ENCODE measurements at places on chromosomes 6 and 20.

DNA sequence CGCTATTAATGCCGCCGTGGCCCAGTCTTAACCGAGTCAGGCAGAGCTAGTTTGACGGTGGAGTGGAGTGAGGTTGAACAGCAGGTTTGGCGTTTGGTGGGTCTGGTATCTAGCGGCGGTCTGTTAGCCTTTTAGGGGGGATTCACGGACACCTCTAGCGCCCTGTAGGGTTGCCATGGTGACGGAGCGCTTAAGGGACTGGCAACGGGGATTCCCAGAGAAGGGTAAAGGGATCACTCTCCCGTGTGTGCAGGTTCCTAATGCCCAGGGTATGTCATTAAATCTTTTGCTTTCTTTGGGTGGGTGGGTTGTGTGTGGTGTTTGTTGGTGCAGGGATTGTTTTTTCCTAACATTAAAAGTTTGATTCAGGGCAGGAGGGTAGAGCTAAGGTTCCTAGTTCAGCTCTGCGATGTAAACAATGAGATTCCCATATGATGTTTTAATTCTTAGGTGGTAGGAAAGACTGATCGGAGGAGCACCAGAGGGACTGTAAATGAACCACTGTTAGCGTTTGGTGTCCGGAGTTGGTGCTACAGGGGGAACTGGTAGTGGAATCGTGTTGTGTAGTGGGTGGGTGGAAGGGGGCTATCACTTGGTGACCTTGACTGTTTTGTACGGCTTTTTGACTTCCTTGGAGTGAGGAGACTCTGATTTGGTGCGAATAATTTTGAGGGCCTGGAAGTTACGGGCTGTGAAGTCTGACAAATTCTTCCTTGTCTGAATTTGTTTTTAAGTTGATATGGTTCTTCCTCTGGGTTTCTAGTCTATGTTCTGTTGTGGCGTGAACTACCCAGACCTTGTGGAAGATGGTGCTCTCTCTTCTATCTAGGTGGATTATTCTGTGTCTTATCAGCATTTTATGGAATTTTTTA, 5.0 kb downstream of the BRD2 start:
- peak; percentile 57 for DNase-seq

GRCh38 chr20:3646067-3646440, 17.1 kb downstream of the GFRA4 start:
- peak; percentile 53 for DNase-seq

- DNase-seq, result peak; percentile 71
These were observed 15.4 kb downstream of the FOXC1 start for GRCh38 chr6:1624851-1625781.

- DNase-seq, result peak; percentile 12
These were observed 29.5 kb downstream of the ROS1 start for GRCh38 chr6:117396228-117396627.

DNA sequence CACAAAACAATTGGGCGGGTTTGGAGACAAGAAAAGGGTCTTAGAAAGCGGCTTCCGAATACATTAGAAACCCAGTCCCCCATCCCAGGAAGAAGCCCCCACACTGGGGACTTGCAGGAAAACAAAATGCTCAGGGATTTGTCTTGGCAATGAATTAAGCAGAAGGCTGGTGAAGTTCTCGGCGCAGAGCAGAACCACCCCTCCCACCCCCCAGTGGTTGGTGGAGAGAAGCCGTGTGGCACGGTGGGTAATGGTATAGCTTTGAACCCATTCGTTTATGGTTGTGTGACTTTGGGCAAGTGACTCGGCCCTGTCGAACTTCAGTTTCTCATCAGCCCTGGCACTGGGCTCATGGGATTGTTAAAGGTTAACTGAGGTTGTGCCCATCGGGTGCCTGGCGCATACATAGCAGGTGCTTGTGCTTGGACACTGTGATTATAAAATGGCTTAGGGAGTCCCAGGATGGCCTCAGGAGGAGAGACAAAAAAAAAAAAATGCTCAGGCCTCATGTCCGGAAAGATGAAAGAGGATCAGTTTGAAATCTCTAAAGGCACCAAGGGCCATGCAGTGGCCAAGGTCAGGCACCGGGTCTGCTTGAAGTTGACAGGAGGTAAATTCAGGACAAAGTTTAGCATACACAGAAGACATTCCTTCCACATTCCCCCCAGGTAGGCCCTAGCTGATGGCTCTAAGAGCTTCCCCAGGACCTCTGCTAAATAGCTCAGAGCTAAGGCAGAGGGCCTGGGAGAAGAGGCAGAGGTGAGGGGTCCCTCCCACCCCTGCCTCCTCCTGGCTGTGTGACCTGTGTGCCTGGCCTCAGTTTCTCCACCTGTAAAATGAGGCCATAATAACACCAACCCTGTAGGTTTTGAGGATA, 120.1 kb upstream of the PTPN1 start:
- no peak for DNase-seq

DNA sequence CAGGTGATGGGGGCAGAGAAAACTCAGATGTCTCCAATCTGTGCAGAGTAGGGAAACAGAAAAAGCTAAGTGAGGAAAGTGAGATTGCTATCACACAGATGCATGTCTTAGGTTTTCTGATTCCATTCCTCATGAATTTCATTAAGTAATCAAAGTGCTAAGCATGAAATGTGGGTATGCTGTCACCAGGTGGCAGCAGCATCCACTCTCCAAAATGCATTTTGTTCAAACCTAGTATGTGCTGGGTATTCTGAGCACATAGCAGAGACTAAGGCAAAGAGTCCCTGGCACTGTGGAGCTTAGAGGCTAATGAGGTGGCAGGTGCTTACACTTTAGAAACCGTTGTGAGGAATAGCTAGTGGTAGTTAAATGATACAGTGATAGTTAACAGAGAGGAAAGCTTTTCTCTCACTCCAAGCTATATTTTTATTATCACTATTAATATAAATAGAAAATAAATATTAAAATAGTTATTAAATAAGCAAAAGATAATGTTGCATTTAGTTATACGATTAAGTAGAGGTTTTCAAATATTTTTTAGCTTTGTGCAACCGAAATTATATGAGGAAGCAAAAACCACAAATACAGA, 179.5 kb downstream of the CDH26 start:
- peak; percentile 6 for DNase-seq

- no peak for DNase-seq
These were observed 176.2 kb upstream of the PROKR2 start for GRCh38 chr20:5492937-5493336.

DNA sequence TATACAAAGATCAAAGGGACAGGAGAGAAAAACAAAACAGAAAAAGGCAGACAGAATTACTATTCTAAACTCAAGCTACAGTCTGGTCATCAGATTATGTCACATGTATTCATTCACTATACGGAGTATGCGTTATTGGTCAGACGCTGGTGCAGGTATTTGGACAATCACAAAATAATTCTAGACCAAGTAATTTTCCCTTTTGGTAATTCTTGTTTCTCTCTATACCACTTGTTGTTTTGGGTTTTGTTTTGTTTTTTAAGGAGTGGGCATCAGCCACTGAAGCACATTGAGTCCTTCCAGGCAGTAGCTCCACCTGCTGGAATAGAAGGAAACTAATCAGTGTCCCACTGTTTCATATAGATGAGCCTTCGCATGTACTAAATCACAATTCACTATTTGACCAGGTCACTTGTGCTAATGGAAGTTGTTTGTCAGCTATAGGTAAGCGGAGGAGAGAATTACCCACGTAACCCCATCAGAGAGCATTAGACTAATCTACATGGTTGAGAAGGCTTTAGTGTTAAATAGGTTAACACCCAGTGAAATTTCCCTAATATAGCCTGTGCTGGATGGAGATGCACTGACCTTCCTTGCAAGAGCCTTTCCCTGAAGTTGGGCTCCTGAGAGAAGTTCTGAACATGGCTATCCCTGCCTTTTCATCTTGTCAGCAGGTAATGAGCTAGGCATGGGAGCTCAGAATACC, 77.9 kb downstream of the TNFAIP3 start:
- DNase-seq, result peak; percentile 75

GRCh38 chr20:2299301-2299700, 3.5 kb downstream of the TGM3 start:
- no peak for DNase-seq

DNA sequence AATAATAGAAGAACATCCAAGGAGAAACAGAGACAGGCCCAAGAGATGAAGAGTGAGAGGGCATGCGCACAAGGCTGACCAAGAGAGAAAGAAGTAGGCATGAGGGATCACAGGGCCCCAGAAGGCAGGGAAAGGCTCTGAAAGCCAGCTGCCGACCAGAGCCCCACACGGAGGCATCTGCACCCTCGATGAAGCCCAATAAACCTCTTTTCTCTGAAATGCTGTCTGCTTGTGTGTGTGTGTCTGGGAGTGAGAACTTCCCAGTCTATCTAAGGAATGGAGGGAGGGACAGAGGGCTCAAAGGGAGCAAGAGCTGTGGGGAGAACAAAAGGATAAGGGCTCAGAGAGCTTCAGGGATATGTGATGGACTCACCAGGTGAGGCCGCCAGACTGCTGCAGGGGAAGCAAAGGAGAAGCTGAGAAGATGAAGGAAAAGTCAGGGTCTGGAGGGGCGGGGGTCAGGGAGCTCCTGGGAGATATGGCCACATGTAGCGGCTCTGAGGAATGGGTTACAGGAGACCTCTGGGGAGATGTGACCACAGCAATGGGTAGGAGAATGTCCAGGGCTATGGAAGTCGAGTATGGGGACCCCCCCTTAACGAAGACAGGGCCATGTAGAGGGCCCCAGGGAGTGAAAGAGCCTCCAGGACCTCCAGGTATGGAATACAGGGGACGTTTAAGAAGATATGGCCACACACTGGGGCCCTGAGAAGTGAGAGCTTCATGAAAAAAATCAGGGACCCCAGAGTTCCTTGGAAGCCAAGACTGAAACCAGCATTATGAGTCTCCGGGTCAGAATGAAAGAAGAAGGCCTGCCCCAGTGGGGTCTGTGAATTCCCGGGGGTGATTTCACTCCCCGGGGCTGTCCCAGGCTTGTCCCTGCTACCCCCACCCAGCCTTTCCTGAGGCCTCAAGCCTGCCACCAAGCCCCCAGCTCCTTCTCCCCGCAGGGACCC, 981 bp upstream of the TNF start:
- DNase-seq, result no peak

GRCh38 chr6:154706389-154706788, 26.8 kb upstream of the SCAF8 start:
- DNase-seq, result no peak

DNA sequence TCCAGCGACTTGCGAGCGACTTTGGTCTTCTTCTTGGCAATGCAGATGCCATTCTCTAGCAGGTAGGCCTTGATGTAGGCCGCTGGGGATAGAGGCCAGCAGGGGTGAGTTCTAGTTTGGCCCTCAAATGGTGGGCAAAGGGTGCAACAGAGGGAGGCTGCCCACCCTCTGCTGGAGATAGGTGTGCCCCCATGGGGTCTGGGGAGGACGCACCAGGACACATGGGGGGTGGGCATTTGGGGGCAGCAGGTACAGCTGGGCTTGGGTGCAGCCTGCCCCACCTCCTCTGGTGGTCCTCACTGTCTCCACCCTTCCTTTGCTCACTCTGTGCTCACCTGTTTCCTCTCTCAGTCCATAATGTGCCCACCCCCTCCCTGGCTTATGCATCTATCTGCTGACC, 11.3 kb downstream of the KCNK15 start:
- DNase-seq, result no peak

DNA sequence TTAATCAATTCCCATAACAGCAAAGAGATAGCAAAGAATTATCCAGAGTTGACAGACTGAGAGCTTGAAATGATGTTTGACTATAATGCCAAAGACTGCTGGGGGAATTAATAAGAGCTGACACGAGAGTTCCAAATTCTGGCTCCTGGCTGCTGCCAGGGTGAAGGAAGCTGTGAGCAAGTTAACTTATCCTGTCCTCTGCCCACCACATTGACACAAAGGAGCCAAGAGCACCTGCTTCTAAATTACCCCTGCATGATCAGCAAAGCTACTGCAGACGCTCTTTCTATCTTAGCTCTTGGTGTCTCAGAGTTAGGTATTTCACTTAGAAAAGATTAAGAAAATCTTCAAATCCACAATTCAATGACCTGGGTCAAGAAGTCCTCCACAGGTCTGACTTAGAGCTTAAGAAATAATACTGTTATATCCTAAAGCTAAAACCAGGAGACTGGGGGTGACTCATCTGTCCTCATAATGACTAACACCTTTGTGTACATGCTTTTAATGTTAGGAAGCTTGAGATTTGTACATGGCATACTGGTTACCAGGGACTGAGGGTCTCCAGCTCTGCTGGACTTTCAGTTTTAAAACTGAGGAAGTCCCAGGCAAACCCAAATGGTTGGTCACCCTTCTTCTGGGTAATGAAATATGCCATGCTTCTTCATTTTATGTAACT, 13.2 kb upstream of the FRK start:
- peak; percentile 77 for DNase-seq

GRCh38 chr6:149429427-149430360, 29.6 kb downstream of the SUMO4 start:
- no peak for DNase-seq

GRCh38 chr6:115677198-115677597, 383.5 kb downstream of the FRK start:
- no peak for DNase-seq

- DNase-seq, result no peak
These were observed 159.1 kb upstream of the PDE7B start for GRCh38 chr6:135692426-135692825.

DNA sequence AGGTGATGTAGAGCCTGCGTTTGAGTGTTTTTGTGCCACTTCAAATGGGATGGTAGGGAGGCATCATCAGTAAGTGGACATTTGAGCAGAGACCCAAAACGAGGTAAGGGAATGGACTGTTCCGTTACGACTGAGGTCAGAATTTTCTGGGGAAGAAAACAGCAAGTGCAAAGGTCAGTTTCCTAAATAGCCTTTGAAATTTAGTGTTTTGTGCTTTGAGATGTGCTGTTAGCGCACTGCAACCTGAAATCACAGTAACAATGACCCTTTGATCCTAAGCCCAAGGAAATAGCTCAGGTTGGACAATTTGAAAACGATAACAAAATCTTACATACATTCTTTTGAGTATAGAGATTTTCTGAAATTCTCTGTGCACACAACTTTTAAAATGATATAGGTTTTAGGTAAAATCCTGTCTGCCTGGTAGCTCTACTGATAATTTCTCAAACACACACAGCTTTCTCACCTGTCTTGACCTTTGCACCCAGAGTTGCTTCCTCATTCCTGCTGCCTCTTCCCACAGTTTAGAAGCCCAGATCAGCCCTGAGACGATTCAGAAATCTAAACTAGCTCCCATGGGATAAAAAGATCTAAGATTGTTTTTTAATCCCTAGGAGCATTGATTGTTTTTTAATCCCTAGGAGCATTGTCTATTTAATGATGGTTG, 22.1 kb downstream of the DCBLD1 start:
- DNase-seq, result no peak

DNA sequence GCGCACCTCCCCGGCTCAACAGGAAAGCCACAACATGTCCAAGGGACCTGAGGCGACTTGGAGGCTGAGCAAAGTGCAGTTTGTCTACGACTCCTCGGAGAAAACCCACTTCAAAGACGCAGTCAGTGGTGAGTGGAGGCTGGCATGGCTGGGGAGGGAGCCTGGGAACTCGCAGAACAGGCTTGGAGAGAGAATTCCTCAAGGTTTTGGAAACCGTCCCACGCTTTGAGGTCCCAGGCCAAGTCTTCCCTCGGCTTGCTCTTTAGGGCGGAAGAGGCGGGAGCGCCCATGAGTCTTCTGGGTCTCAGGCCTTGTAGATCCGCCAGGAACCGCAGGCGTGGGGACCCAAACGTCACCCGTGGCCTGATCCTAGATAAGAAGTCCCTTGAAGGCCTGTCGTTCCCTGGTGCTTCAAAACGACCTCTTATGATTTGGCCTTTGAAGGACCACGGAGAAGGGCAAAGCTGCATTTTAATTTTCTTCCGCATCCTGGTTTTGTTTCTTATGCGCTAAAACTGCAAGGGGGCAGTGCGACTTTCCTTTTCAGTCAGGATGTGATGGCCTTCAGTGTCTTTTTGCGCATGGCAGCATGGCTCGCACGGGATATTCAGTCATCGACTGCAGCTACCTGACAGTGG, 2.0 kb downstream of the LAMP5 start:
- peak; percentile 32 for DNase-seq

GRCh38 chr6:114203460-114203859, 139.4 kb downstream of the HS3ST5 start:
- DNase-seq, result no peak

Data from foreskin fibroblast (primary cell).